ENCODE measurements at places on chromosomes 11 and 22.

- no peak for DNase-seq
Measured at GRCh38 chr22:30425327-30425615, 297 bp upstream of the MTFP1 start.

GRCh38 chr11:65653229-65654225, 9.2 kb downstream of the RELA start:
- no peak for DNase-seq

DNA sequence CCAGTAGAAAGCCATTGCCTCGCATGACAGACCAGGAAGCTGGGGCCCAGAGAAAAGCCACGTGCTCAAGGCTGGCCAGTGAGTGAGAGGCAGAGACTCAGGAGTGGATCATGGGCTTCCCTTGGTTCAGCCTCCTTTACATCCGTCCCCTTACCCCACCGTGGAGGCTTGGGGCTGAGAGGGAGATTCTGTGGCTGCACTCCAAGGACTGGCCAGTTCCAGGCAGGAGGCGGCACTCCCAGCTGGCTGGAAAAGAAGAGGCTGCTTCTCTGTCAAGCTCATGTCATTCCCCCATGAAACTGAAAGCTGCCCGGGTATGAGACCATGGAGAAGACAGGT, 6.6 kb upstream of the ASCL2 start:
- no peak for DNase-seq

DNA sequence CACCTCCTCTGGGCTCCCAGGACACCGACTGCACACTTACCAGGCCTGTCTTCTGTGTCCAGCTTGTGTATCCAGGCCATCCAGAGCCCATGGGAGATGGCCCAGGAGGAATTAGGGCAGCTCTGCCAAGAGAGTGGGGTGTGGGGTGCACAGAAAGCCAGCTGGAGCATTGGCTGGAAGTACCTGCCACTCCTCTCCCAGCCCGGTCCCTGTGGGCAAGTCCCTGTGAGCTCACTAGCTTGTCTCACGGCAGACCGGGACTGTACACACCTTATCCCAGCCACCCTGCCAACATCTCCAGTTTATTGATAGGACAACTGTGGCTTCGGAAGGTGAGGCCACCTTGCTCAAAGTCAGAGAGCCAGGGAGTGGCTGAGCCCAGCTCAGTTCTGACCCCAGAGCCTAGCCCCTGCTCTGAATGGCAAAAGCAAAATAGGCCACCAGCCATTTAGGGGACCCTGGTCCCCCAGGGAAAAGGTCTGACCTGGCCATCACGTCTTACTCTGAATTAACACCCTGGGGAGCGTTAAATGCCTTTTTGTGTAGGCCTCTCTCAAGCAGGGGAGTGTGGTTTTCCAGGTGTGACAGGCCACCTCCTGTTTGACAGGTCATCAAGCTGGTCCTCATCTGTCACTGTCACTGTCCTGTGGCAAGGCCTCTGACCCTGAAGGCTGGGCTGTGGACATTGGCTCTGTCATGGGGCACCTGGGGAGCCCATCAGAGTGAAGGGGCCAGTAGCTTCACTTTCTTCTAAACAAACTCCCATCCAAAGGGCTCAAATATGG, 15.1 kb downstream of the UQCR10 start:
- DNase-seq: no peak

DNA sequence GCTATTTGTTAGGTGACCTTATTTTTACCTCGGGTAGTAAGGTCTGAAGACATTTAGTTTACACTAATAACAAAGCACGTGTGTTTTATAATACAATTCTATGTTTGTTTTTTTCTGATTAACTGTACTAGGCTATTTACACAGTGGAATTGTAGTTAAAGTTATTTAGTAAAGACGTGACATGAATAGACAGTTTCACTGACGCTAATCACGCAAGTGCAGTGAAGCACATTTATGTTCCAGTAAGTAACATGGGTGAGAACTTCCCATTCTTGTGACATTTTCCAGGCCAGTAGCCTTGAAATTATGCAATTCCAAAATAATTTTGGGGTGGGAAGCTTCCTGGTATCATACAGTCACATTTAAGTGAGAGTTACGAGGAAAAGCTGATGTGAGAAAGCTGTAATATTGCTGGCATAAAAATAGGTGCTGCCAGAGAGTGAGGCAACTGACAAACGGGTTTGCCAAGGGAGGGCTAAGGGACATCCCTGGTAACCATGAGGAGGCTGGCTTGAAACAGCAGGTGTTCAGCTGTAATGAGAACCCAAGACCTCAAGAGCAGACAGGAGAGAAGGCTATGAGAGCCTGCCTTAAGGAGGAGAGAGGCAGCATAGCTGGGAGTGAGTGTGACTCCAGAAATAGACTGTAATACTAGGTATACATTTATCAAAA, 378.8 kb downstream of the DCDC1 start:
- no peak for DNase-seq

DNA sequence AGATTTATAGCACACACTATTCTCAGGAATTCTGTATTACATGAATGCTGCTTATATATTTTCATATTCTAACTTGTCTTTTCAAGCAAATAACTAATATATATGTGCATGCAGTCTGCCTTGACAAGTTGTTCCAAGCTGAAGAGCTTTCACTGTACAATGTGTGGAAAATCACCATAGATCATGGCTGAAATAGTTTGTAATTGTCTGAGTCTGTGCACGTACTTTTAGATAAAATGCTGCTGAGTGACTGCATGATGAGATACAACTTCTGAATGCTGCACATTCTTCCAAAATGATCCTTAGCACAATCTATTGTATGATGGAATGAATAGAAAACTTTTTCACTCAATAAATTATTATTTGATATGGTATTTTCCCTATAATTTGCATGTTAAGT, 58.9 kb downstream of the SLC5A12 start:
- DNase-seq: no peak

DNA sequence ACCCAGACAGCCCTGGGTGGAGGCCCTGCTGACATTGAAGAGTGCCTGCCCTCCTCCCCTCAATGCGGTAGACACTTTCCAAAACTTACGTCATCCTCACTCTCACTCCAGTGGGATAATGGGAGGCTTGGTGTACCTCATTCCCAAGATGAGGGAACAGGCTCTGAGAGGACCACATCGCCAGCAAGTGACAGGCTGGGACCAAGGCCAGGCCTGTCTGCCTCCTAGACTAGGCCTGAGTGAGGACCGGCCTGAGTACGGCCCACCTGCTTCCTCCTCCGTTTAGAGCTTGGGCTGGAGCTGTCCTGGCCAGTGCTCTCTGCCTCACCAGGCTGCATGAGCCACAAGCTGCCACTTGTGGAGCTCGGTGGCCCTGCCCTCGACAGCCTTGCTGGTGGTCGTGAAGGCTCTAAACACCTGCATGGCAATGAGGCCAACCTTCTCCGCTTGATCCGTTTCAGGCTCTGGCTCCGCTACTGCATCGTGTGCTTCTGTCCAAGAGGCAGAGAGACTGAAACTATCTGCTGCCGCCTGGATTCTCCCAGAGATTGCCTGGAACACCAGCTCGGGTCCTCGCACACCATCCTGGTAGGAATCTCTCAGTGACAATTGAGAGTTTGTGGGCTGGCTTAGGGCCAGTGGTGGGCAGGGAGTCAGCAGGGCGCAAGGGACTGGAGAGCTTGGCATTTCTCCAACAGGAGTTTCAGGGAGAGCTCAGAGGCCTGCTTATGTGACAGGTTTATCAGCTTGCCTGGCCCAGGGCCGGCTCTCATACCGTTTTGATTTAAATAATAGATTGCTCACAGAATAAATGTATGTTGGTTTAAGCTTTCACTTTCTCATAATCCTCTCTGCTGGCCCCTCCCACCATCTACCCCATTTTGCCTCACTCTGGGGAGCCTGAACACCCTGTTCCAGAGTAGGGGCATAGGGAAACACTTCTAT, 9.4 kb downstream of the LRRC75B start:
- no peak for DNase-seq

DNA sequence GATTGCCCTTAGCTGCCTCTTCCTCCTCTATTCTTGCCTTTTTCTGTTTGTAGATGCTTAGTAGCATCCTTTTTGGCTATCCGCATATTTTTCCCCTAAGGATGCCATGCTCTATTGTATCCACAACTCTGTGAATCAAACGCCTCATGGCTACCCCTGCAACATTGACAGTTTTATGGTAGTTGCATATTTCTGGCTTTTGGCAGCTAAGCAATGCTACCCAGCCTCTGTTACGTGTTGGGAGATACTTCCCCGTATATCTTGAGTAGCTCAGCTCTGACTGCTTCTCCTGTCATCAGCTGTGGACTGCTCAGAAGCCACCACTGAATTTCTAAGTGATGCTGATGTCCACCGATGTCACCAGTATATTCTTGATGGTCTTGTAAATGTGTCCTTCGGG, 15.1 kb upstream of the SLC3A2 start:
- no peak for DNase-seq

GRCh38 chr11:131428853-131429252, 58.4 kb downstream of the NTM start:
- DNase-seq: no peak

DNA sequence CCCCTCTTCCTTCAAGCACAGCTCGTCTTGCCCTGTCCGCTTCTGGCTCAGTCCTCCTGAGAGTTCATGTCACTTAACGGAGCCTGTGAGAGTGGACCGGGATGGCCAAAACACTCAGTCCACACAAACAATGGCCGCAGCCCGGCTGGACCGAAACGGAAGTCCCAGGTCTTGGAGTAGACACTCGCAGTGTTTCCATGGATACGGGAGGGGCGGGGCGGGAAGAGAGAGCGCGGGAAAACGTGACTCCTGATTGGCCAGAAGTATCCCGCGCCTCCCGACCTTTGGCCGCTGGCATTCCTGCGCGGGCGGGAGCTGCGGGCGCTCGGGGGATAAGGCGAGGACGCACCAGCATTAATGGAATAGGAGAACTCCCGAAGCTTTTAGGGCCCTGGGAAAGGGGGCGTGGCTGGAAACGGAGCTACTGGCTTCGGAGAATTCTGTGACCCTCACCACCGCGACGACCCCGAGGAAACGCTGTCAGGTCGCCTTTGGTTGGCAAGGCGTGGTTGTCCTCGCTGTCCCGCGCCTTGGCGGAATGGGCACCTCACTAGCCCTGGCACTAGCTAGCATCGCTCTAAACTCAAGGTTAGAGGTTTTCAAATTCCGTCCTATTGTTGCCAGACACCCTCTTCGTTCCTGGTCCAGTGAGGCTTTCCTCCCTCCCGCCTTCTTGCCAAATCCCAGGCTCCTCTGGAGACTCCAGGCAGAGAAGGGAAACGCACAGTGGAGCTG, at the start of the genes NLRP14 and ZNF214:
TSS of gene NLRP14 (plus strand) at position 297 of the 735 bp plus-strand sequence. CDS start 18,108 bp downstream, outside the sequence.
TSS of gene ZNF214 (minus strand) at position 164 of the 735 bp plus-strand sequence. CDS start 17,511 bp downstream, outside the sequence.
- no peak for DNase-seq

DNA sequence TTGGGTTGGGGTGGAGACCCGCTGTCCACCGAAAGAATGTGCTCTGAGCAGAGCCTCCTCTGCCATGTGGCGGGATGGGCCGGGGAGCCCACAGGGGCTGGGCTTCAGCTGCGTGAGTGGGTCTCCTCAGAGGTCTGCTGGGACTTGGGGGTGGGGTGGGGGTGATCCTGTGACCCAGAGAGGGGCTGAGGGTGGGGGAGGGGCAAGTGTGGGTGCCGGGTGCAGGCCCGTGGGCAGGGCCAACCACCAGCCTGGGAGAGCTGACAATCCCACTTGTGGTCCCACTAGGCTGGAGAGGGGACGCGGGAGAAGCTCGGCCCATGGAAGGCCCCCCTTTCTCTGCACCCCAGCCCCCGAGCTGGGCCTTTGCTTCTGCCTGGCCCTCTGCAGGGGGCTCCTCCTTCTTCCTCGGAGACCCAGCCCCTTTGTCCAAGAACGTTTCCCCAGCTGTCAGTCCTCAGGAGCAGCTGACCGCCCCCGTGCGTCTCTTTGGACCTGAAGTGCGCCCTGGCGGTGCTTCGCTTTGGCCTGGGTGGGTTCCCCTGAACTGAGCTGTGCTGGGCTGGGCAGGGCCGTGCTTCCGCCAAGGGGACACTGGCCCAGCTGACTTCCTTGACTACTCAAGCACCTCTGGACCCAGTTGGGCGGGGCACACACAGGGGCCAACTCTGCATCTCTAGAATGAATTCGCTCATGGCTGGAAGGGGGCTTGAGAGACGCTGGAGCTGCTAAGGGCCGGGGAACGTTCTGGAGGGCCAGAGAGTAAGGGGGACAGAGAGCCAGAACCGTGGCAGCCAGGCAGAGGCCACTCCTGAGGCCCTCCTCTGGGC, 30.2 kb downstream of the OSBPL5 start:
- no peak for DNase-seq

DNA sequence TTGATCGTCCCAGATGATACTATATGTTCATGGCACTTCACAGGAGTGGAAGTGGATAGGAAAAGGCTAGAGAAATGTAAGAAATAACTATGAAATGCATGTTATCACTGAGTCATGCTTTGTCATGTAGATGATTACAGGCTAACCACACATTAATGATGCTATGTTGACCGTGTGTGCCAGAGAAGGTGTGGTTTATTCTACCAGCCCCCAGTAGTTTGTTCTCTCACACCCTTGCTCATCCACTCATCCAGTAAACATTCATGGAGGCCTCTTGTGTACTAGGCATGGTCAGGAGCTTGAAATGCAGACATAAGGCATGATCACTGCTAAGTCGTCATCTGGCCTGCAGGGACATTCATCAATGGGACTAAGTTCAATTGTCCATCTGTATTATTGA, 153.0 kb upstream of the PITPNB start:
- DNase-seq: no peak

DNA sequence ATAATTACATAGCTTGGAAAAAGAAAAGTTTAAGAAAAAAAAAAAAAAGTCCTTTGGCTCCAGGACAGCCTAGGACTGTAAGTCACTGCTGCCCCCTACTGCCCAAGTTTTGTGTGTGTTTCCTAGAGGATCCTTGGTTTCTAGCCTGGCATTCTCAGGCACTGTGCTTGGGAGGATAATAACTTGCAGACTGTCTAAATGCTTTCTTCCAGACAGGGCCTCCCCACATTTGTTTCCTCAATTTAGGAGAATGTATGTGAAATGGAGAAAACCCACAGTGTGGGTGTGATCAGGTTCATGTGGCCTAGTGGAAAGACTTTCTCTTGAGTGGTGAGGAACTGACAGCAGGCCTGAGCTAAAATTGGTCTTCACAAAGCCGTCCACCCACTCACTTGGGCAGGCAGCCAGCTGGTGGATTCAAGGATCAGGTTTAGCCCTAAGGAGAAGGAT, 191.0 kb downstream of the NAV2 start:
- DNase-seq: peak; percentile 46

GRCh38 chr11:64230985-64231365, 627 bp downstream of the DNAJC4 start:
- DNase-seq: no peak
